Stimulated activated naive CD8-positive, alpha-beta T cell treated with anti-CD3 and anti-CD28 coated beads, Interleukin-15, Interleukin-2, amounts not matched to agents 100 U/mL and 50 U/mL, for 24 hours (primary cell): ENCODE measurements at places on chromosomes 6 and 20.
A peak's percentile ranks its signal among the peaks of the same experiment; 100 is the strongest.

DNA sequence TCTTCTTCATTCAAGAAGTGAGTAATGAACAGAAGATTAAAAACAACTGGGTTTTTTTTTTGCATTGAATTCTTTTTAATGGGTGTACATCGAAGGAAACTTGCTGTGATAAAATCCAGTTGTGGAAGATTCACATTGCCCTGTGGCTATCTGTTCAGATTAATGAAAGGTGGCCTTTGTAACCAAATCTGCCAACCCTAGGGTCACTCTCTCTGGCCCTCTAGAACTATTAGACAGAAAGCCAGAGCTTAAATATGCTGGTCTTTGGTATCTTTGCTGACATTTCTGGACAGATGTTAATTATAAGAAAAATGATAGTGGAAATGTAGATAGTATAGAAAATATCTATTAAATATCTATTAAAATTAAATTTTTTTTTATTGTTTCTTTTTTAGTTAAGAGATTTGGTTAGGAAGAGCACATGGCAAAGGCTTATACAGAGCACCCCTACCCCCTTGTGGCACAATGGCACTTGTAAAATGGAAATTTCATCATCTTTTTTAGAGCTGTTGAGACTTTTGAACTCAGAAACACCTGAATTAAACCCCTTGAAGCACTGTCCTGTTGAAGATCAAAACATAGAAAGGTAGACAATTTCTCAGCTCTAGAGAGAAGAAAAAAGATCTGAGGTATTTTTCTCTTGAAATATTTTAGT, 572.5 kb downstream of the PKHD1 start:
- no peak for DNase-seq

DNA sequence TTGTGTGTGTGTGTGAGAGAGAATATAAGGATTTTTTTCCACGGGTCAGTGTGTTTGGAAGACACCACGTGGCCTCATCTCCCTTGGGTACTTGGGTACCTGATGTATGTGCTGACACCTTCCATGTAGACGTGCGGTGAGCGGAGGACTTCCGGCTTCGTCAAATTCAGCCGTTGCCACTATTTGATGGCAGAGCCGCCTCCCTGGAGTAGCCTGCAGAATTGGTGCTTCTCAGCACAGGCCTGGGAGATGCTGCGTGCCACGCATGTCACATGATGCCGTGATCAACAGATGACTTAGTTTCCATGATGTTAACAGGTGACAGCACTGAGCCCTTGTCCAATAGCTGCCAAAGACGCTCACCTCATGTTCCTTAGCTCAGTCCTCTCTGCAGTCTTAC, 69.4 kb downstream of the CDH4 start:
- no peak for DNase-seq

GRCh38 chr6:99611148-99611547, 4.5 kb downstream of the PRDM13 start:
- no peak for DNase-seq

DNA sequence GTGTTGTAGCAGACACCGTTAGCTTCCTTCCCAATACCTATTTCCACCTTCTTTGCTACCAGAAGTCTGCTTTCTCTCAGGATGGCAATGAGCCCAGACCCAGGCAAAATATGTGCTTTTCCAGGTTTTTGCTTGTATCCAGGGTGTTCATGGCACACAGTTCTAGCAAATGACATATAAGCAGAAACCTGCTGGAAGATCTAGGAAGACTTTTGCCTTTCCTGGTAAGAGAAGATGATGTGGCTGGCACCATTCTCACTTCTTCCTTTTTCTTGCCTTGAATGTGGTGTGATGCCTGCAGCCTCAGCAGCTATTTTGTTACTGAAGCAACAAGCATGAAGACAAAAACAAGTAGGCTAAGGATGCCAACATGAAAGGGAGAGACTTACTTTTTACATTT, 19.2 kb upstream of the TBC1D22B start:
- DNase-seq, result no peak

DNA sequence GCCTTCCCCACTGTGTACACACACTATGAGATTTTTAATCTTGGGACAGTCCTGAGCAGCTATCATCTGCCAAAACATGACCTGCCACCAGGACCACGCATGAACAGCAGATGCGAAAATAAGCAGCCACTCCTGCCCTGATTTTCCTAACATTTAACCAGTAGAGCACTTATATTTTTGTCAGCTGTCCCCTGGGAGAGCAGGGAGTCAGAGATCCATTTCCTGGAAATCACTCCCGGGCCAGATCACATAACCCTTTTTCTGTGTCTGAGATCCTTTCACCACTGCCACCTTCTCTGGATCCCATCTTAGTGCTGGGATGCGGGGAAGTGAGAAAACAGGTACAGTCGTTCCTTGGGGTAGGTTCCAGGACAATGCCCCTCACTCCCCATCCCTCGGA, 5.7 kb downstream of the SDCBP2 start:
- no peak for DNase-seq

DNA sequence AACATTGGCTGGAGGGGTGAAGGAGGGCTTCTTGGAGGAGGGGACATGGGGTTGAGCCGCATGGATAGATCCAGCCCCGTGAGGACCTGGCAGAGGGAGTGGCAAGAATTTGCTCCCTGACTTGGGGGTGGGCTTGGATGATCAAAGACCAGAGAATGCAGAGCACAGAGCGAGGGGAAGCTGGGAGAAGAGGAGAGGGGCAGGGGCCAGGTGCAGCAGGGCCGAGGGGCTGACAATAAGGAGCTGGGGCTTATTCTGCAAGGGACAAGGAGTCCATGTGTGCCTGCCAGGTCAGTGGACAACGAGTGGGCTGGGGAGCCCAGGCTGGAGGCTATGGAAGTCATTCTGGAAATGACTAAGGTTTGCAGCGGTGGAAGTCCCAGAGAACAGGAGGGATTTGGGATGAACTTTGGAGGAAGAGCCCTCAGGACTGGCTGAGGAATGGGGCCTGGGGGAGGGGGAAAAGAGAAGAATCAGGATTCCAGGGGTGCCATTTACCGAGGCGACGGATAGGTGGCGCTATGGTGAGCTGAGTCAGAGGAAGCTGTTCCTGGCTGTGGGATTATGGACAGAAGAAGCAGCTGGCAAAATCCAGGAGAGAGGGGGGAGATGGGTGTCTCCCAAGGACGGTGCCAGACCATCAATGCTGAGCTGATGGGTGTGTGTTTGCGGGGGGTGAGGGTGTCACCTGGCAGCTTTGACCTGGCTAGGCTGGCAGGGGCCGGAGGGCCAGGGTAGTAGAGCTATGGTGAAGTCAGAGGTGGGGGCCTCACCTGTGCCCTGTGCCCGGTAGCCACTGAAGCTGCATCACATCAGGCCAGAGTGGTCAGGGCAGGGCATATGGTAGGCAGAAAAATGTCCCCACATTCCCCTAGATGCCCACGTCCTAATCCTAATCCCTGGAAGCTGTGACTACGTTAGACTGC, 7.8 kb downstream of the KCNG1 start:
- peak; percentile 57 for DNase-seq

GRCh38 chr6:124670801-124671200, 291.4 kb upstream of the RNF217 start:
- no peak for DNase-seq

DNA sequence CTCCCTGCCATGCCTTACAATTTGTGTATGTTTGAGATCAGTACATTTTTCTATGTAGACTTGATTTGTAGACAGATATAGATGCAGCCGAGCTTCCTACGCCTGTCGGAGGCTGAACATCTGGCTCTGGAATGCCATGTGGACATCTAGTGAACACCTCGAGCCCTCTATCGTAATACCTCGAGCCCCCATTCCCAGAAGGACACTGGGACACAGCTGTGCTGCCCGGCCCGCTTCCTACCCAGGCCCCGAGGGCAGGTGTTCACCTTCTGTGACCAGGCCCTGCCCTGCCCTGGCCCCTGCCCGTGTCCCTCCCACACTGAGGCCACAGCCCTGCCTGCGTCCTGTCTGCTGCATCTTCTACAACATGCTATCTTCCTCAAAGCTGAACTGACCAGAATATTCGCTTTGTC, 12.9 kb downstream of the RPS6KA2 start:
- no peak for DNase-seq

DNA sequence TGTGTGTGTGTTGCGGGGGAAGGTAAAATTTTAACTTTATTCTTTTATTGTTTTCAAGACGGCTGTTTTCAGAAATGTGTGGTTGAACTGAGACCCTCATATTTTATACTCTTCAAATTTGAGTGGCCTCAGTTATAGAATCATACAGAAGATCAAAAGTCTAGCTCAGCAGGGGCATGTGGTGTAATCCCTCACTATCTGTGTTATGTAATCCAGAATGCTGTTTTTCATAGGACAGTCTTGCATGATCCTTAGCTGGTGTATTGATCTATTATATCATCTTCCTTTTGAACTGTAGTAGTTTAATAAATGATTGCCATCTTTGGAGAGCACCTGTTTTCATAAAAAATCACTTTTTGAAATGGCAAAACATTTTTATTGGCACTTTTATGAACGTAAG, 1.4 kb downstream of the PLCB4 start:
- no peak for DNase-seq

DNA sequence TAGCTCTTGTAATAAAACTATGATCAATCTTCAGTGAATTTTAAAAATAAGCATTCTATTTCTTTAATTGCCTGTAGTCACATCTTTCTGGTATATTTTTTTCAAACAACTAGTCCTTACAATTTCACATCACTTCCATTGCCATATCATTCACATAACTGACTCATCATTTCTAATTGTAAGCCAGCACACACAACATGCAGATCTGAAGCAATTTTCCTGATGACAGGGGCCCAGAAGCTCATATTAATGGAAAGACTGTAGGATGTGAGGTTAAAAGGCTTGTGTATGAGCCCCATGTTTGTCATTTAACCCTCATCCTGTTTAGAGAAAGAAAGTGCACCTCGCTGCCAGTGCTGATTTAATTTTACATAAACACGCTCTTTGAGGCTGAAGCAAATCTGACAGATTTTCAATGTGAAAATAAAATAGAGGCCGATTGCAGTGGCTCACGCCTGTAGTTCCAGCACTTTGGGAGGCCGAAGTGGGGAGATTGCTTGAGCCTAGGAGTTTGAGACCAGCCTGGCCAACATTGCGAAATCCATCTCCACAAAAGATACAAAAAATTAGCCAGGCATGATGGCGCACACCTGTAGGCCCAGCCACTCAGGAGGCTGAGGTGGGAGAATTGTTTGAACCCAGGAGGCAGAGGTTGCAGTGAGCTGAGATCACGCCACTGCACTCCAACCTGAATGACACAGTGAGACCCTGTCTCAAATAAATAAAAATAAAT, 40.1 kb upstream of the LTV1 start:
- no peak for DNase-seq

GRCh38 chr20:10115021-10115420, 80.2 kb downstream of the ANKEF1 start:
- DNase-seq, result no peak

GRCh38 chr6:153668758-153669157, 370.3 kb upstream of the OPRM1 start:
- no peak for DNase-seq

DNA sequence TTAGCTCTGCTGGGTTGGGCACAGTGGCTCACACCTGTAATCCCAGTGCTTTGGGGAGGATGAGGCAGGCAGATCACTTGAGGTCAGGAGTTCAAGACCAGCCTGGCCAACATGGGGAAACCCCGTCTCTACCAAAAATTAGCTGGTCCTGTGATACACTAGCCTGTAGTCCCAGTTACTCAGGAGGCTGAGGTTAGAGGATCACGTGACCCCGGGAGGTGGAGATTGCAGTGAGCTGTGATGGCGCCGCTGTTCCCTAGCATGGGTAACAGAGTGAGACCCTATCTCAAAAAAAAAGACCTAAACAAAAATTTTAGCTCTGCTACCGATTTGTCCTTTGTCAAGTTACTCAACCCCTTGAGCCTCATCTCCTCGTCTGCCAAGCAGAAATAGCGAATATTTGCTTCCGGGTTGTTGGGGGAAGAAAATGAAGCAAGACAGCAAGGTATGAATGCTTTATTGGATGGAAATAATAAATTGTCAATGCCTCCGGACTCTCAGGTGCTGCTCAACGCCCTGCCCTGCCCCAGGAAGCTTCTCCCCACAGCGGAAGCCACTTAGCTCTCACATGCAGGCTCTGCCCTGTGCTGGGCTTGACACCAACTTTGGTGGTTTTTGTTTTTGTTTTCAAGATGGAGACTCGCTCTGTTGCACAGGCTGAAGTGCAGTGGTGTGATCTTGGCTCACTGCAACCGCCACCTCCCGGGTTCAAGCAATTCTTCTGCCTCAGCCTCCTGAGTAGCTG, 24.9 kb upstream of the ITCH start:
- no peak for DNase-seq

DNA sequence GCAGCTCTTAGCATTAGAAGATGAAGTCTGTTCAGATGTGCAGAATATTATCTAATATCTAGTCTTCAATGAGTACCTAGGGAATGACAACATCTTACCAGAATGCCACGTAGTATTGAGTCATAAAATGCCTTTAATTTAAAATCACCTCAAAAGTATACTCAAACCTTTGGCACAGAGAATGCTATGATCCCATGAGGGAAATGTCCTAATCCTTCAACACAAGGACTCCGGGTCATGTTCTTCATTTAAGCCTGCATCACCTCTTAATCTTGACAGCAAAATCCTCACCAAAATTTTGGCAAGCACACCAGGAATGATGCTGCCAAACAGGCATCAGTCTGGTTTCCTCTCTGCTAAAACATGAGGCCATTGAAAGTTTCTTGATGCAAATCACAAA, 23.6 kb upstream of the MARCKS start:
- DNase-seq, result no peak

GRCh38 chr6:26597389-26597766, 625 bp downstream of the ABT1 start:
- DNase-seq, result no peak

DNA sequence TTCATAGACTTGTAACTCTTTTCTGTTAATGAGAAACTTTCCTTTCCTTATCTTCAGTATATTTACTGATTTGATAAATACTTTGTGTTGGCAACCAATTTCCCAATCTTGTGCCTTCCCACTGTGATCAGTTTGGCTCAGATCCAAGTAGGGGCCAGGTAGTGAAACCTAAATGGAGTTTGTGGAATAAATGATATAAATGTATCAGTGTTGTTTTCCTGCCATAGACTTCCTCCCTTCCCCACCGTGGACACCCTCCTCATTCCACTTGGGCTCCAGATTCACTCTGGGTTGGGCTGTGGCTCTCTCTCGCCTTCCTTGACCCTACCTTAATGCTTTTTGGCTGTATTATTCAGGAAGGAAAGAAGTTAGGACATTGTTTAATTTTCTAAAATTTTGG, 1.3 kb downstream of the ZKSCAN3 start:
- DNase-seq, result no peak

GRCh38 chr20:47282864-47283263, 73.6 kb downstream of the ZMYND8 start:
- no peak for DNase-seq

- no peak for DNase-seq
Measured at GRCh38 chr20:4052554-4052953, 37.2 kb upstream of the RNF24 start.

GRCh38 chr6:37456126-37456525, 23.1 kb downstream of the CMTR1 start:
- DNase-seq, result no peak

- DNase-seq, result no peak
Measured at GRCh38 chr6:168877821-168878282, 375.8 kb downstream of the THBS2 start.

- no peak for DNase-seq
Measured at GRCh38 chr6:10947966-10948365, 61.1 kb downstream of the SYCP2L start.
